ENCODE measurements at places on chromosomes 3 and 15.
A peak's percentile ranks its signal among the peaks of the same experiment; 100 is the strongest.

GRCh38 chr3:43345877-43346276 lies 59.5 kb downstream of the SNRK start:
- no peak for DNase-seq

GRCh38 chr3:159186581-159186980 lies 384.7 kb downstream of the MFSD1 start:
- no peak for DNase-seq

DNA sequence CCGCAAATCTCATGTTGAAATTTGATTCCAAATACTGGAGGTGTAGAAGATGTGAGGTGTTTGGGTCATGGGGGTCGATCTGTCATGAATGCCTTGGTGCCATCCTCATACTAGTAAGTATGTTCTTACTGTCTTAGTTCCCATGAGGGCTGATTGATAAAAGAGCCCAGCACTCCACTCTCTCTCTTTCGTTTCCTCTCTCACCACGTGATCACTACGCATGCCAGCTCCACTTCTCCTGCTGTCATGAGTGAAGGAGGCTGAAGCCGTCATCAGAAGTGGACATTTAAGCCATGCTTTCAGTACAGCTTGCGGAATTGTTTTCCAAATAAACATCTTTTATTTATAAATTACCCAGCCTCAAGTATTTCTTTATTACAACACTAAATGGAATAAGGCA lies 6.1 kb downstream of the OR5H15 start:
- no peak for DNase-seq

DNA sequence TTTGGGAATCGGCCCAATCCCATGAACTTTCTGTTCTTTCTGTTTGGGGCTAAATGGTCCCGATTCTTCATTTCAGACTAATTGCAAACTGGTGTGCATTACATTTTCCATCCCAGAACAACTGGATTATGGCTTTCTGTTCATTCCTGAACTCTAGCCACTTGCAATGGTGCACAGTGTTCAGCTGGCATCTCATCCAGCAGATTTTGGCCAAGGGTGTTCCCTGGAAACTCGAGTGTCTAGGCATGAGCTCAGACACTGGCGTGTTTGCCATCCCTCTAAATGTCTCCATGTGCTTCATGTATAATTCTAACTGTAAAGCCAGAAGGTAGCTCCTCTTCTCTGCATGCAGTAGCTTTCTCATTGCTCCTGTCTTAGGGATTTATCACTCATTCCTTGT lies 97.1 kb upstream of the MYZAP start:
- no peak for DNase-seq

DNA sequence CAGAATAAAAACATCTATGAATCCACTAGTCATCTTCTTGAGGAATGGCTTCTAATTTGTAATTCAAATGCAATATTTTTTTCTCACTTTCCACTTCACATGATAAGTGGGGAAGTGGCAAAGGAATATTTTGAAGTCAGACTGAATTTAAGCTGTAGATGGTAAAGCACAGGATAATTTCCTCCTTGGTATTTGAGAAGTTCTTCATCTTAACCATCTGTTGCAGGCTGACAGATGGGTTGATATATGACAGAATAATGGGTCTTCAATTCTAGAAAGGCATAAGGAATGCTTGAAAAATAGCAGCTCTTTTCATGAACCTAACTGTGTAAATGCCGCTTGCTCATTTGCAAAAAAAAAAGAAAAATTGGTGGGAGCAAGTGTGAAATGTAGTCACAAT lies 66.5 kb upstream of the SNTN start:
- DNase-seq: no peak

GRCh38 chr3:119637679-119638477 lies 22.5 kb downstream of the POPDC2 start:
- no peak for DNase-seq

DNA sequence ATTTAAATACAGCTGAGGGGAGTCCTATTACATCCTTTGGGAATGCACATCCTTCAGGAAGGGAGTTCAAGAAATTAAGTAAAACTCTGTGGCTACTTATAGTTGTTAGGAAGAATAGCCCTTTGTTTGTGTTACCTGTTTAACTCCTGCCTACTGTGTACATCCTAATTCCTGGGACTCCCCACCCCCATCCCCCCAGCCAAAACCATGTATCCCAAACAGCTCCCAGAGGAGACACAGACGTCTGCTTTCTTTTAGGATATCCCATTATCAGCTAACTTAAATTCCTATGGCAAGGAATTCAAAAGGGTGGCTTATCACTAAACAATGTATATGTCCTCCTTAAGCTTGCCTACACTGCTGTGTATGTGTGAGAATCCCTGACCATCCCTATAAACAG lies 581.7 kb downstream of the DIPK2A start:
- no peak for DNase-seq

GRCh38 chr3:126606001-126606400 lies 47.3 kb upstream of the C3orf22 start:
- no peak for DNase-seq

DNA sequence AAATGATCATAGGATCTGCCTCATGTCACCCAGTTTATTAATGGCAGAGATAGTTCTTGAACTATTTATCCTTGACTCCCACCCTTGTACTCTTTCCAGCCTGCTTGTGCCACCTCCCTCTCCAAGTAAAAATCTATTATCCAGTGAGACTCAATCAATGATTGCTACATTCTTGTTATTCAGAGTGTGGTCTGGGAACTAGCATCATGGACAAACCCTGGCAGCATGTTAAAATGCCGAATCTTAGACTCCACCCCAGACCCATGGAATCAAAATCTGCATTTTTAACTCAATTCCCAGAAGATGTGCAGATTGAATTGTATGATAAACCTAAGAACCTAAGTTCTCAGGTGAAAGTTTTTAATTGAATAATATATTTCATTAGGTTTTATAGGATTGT lies 34.7 kb upstream of the PYDC2 start:
- DNase-seq: no peak

- DNase-seq: no peak
Observed at GRCh38 chr3:38713121-38713520, 63.6 kb upstream of the SCN5A start.

- no peak for DNase-seq
Observed at GRCh38 chr3:30496066-30496966, 110.1 kb upstream of the TGFBR2 start.

DNA sequence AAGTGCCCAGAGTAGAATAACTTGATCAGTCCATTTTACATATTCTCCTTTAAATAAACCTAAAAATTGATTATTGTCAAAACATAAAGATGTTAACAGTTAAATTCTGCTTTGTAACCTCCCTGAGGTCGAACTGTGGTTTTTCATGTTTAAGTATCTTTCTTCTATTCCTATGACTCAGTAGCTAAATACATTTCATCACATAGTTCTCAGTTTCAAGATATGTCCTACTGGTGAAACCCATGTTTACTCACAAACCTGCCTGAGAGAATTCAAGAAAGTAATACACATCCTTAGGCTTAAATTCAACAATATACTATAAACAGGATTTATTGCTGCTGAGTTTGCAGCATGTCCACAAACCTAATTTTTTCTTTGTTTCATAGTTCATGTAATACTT lies 692.9 kb downstream of the ZPLD1 start:
- DNase-seq: no peak

- DNase-seq: no peak
Observed at GRCh38 chr15:36117296-36117787, 462.1 kb upstream of the CDIN1 start.

GRCh38 chr3:187719628-187720336 lies 17.4 kb upstream of the RTP2 start:
- no peak for DNase-seq

DNA sequence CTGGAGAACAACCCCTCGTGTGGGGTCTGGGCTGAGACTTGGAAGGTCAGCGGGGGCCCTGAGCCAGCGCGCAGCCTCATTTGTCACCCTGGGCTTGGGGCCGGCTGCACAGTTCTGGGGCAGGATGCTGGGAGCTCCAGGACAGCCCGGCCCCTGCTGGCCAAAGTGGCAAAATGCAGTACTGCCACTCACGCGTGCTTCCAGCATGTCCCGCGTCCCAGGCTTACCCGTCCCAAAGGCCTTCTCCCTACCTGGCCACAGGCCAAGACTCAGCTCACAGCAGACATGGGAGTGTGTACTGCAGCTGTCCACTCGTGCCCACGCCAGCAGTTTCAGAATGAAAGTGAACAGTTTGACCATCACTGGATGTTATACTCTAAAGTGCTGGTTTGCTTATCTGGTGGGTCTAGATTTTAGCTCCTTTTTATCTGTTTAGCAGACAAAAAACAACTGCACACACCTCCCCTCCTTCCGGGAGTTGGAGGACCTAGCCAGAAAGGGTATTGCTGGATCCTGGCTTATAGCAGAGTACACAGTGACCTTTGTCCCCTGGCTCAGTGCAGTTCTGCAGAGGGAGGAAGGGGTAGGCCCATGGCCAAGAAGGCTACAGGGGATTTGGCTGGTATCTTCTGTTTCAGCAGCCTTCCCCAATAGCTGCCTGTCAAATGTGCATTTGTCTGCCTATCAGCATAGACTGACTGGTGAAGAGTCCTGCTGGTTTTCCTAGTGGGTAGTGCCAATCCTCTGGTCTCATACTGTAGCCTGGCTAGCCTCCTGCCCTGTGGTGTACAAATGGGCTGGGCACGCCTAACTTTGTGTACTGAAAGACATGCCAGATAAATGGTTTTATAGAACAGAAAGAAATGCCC lies 23.2 kb upstream of the IP6K2 start:
- peak; percentile 47 for DNase-seq
